Liver (tissue), 10 donors: ENCODE measurements at places on chromosomes 4 and X.
A peak's percentile ranks its signal among the peaks of the same experiment; 100 is the strongest.

- no peak for DNase-seq
Observed at GRCh38 chr4:61555789-61556188, 355.7 kb downstream of the ADGRL3 start.

DNA sequence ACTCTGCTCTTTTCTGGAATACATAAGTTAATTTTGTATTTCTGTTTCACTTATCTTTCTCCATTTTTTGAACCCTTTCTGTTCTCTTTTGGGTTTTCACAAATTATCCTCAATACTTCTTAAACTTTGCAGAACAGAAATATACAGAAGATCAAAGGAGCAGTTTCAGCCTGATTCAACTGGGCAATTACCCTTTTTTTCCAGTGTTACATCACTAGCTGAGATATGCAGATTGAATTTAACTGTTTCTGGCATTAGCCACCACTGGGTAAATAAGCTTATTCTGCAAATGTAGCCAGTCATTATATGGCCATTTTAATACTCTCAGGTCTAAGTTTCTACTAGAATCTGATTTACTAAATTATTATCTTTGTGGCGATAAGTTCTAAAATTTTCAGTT, 66.9 kb upstream of the GRID2 start:
- DNase-seq = no peak

DNA sequence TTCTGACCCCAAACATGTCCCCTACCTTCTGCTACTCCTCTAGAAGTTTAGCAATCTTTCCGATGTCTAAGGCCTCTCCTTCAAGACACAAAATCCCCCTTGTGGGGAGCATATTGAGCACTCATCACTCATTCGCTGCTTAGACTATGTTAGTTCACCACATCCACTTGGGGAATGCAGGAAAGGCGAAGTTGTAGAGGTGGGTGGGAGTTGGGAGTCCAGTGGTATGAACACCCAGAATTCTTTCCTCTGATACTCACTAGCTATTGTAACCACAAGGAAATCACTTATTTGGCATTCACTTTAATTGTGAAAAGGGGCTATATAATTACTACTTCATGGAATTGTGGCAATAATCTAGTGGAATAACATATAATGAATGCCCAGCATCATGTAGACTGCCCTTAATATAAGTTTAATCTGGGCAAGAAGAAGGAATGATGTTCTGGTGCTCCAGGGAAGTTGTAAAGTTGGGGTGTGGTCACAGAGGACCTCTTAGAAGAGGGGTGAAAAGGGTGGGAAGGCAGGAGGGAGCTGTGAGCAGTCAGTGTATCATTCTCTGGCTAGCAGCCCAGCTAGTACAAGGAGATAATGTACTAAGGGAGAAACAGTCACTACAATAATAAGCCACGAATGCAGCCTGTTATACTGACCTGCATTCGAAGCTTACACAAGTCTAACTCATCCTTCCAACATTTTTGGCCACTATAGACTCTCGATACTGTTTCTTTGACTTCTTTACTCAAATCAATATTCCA, 468.2 kb upstream of the DIPK2B start:
- DNase-seq = no peak

- DNase-seq = peak; percentile 37
Observed at GRCh38 chr4:118941149-118941548, 52.5 kb downstream of the SYNPO2 start.

DNA sequence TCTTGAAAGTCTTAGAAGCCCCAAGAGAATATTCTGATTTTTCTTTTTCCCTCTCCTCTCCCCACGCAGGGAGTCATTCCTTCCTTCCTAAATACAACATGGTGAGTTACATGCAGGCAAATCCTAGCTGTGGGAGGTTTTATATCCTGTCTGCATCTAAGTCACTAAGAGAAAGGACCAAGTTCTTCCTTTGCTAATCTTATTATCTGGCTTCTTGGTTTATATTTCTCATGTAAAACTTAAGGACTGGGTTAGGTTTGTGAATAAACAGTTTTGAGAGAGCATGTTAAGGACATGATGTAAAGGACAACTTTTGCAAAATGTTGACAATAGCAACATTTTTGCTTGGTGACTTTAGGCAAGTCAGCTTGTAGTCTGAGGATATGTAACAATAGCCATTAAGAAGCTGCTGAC, 5.1 kb upstream of the CXCL9 start:
- DNase-seq = no peak

DNA sequence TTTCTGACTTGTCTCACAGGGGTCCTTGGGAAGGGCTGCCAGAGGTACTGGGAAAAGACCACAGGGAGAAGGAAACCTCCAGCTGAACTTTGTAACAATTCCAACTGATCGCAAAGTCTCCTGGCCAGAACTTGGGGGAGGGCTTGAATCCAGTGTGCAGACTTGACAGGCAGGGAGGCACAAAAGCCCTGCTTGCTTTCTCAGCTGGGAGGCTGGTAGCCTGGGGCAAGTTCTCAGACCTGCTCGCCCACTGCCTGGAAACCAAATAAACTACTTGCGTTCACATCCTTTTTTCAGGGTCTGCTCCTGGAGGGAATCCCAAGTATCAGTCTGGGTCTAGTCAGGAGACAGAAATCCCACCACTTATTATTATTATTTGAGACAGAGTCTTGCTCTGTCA, 48.0 kb upstream of the CASK start:
- no peak for DNase-seq

DNA sequence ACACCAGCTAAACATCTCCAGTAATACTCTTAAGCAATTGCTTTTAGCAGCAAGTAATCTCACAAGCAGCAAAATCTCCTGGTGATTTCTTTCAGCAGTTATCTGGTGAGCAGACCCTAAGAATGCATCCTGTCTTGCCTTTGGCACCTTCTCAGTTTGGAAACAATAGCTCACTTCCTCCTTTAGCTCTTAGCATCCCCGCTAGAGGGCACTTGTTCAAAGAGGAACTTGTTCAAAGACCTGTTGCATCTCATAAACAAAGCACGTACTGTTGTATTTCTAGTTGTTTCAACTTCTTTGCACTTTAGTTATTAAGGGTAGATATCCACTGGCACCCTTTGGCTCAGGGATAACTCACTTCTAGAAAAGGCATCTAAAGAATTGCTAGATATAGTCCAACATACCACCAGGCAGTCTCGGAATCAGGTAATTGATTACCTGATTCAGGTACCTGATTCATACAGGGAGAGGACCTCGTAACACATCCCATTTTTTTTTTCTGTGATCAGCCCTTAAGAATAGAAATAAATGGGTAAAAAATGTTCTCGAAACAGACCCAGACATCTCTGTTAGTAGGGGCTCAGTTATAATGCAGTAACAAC, 81.9 kb upstream of the QRFPR start:
- DNase-seq = no peak

DNA sequence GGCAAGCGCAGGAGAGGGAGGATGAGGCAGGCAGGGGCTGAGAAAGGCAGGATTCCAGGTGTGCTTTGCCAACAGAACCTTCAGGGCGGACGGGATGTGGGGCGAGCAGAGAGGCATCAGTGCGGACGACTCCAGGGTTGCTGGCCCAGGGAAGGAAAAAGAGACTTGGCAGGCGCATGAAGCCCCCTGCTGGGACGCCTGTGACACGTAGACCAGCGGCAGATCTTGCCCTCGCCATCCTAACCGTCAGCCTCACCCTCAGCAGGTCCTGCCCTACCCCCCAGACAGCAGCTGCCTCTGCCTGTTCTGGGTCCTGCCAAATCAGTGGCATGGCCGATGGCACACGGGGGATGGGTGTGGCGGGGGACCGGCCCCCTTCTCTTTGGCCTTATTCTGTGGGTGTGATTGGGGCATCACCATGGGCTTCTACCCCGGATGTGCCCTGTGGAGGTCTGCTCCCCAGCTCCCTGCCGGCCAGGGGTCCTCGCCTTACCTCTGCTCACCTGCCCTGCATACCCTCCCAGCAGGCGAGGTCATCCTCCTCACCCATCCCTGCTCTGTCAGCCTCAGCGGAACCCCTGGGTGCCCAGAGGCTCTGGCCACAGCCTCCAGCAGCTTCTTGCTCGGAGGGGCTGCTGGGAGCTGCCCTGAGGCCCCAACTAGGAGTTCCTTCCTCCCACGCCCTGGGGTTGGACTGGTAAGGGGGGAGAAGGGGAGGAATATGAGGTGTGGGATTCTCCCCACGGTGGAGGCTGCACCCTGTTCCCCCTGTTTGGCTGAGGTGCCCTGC, 2.9 kb upstream of the SH3BP2 start:
- no peak for DNase-seq

- DNase-seq = no peak
Observed at GRCh38 chr4:110163327-110164069, 34.9 kb downstream of the ELOVL6 start.

DNA sequence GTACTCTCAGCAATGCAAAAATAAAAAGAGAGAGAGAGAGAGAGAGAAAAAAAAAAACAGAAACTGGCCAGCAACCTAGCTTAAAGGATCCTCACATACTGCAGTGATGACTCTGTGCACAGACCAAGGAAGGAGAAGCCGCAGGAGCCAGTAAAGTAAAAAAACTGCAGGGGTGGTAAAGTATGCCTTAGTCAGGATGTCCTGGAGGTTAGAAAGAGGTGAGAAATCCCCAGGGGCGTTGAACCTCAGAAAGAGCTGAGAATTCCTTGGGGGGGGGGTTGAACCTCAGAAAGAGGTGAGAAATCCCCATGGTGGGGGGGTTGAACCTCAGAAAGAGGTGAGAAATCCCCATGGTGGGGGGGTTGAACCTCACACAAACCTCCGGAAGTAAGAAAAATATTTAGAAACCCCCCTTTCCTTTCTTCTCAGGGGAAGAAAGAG, 48.0 kb downstream of the MAGEA9 start:
- no peak for DNase-seq

GRCh38 chrX:6227935-6228334, 732 bp downstream of the NLGN4X start:
- DNase-seq = no peak

DNA sequence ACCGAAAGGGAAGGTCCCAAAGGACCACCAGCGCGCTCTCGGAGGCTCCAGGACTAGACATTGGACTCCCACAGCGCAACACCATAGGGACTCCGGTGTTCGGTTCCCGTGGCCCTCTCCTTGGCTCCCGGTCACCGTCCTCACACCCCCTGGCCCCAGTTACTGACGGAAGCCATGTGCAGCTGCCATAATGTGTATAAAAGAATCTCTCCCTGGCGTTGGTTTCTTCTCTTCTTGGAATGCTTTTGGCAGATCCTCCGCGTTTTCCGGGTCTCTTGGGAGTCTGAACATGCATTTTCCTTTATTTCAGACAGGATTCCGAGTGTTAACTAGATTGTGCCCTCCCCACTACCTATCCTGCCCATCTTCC, 69.8 kb downstream of the FBXO8 start:
- no peak for DNase-seq

- peak; percentile 82 for DNase-seq
Observed at GRCh38 chr4:152937336-152938236, 1.5 kb downstream of the FHDC1 start.

DNA sequence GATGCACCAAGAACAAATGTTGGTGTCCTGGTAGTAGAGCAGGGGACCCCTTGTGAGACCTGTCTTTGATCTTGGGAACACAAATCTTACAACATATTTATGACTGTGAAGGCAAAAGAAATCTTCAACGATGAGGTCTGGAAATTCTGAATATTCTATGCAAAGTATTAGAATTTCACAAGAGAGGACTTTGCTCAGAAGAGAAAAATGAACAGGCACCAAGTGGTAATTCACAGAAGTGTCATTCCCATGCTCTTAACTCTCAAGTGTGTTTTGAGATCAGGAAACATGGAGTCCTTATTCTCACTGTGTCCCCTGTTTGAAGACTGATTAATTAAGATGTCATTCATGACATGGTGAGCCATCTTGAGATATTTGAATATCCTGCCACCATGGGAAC, 52.5 kb downstream of the COQ2 start:
- DNase-seq = no peak

GRCh38 chr4:109398928-109399327, 34.7 kb upstream of the SEC24B start:
- DNase-seq = no peak

DNA sequence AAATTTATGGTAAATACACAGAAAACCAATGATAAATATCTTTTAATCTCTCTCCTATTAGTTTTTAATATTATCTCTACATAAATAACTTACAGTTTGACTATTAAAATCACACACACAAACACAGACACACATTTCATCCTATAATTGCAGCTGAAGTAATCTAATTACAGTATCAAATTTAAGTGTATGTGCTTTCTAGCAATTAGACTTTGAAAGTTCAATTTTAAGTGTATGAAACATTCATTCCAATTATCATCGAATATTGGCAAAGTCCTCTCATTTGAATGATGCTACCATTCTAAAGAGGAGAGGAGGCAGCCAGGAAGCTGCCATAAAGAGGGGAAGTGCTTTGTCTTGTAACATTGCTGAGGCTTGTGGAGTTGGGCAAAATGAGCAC, 221.2 kb upstream of the PABPC4L start:
- DNase-seq = no peak

DNA sequence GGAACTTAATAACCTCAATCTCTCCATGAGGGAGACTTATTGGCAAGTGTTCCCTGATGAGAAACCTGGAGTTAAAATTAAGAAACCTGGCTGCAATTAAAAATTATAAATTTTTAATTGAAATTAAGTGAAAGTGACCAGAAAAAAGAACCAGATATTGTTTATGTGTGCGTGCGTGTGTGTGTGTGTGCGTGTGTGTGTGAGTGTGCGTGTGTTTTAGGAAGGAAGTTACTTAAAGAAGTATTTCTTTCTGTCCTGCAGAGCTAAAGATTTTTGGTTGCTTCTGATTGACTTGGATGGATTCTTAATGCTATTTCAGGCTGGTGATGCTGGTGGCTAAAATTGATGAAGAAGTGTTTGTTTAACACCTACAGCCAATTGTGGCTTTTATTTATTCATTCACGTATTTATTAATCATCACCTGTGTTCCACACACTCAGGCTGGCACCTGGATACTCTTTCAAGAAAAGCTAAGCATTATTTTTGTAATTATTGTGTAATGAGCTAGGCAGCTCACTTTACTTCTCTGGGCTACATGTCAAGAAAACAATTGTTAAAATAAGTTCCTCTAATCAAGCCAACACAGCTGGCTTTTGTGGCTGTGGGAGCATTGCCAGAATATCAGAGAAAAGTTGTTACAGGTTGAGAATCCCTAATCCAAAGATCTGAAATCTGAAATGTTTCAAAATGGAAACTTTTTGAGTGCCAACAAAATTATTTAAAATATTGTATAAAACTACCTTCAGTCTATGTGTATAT, 68.5 kb downstream of the CEP44 start:
- DNase-seq = no peak

DNA sequence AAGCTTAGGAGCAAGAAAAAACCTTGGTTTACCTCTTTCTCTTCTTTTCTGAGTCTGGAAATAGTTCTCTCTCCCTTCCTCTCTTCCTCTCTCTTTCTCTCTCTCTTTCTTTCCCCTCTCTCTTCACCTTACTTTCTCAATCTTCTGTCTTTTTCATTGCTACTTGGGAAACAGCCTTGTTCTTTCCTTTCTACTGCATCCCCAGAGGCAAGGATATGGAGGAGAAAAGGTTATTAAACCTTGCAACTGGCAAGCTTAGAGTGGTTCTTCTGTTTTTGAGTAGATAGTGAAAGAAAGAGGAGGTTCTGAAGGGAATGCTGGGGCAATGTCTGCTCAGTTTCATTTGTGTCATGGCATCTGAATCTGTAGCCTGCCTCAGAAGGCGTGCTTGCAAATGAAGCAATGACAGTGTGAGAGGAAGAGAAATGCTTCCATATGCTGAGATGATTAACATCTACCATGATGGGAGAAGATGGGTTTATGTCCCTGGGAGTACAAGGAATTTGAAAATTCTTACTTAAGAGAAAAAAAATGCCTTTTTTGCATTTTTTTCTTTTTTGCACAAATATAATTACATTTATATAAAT, 190.6 kb downstream of the CEP135 start:
- no peak for DNase-seq
